Natural killer cell (primary cell): ENCODE measurements at places on chromosomes 5 and 9. TPM values are rescaled to one million over a fixed set of nuclear protein-coding genes. Genes with fewer than 3 reads are reported as not detected.

Gene HK3
- 56.1 TPM for total RNA-seq

Gene GPR150
- 0.97 TPM for total RNA-seq

Gene NACC2
- total RNA-seq: 14.5 TPM

Gene GMCL2
- not detected for total RNA-seq

Gene NDST1
- total RNA-seq: 12.3 TPM

Gene IRGM
- total RNA-seq: 5.7 TPM

Gene TTLL11
- total RNA-seq: 3.4 TPM

Gene CKMT2
- total RNA-seq: not detected

Gene WDR55
- total RNA-seq: 43.3 TPM

Gene IGIP
- 4.0 TPM for total RNA-seq

Gene PRDM9
- not detected for total RNA-seq

Gene EMB
- 179 TPM for total RNA-seq

Gene CCDC183
- 0.75 TPM for total RNA-seq

Gene NUTM2G
- total RNA-seq: not detected

Gene OMD
- total RNA-seq: not detected

Gene SPINK13
- not detected for total RNA-seq

Gene PCDHGB2
- 1.5 TPM for total RNA-seq

Gene PFN3
- not detected for total RNA-seq

Gene SGCD
- total RNA-seq: 2.0 TPM
